Activated CD4-positive, CD25-positive, alpha-beta regulatory T cell treated with anti-CD3 and anti-CD28 coated beads, Interleukin-2, amount 50 U/mL, for 72 hours (primary cell): ENCODE measurements at places on chromosomes 1 and 21.

DNA sequence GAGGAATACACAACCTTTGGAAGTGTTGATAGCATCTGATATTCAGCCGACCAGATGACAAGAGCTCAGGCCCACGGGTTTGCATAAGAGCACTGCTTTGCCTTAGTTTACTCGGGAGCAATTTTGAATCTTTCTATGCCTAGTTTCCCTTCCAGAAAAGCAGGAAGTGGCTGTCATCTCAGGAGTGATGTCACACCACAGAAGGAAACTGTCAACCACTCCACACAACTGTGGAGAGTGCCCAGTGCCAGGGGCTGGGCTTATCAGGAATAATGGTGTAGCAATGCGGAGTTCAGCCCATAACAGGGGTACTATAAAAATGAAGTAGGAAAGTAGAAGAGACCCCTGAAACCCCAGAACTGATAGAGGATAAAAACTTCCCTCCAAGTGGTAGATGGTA is 28.4 kb downstream of the NTPCR start:
- DNase-seq, result no peak

GRCh38 chr1:61419657-61420056 is 305.3 kb downstream of the TM2D1 start:
- no peak for DNase-seq

GRCh38 chr21:45801129-45801964 is 157.8 kb downstream of the PCBP3 start:
- no peak for DNase-seq

DNA sequence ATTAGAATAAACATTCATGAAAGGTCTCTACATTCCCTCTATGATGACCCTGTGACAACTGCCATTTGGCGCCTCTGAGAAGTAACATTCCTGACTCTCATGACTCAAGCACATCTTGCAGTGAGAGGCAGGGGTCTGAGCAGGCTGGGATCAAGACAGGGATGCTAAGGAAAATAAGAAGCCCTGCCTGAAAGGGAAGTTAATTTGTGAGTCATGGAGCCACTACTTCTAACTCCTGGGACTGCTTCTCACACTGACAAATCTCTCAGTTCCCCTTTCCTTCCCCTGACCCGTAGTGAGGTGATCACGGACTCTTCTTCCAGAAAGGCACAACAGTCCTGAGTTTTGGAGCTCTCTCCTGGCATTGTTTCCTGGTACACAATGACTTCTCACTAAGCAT is 231.9 kb downstream of the TNR start:
- DNase-seq, result no peak

DNA sequence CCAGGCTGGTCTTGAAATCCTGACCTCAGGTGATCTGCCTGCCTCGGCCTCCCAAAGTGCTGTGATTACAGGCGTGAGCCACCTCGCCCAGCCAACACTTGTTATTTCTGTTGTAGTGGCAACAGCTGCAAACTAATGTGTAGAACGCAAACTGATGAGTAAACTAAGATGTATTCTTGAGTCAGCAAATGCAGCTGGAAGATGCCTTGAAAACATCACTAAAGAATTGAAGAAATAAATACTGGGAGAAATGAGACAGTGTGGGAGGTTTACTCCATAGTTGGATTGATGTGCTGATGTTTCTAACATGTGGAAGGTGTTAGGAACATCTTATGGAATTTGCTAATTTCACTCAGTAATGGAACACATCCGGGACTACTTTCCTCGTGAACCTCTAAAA is 61.3 kb upstream of the KCNE2 start:
- DNase-seq, result no peak

GRCh38 chr1:99811075-99811474 is 39.1 kb upstream of the AGL start:
- no peak for DNase-seq

GRCh38 chr1:182972829-182973228 is 19.9 kb upstream of the SHCBP1L start:
- no peak for DNase-seq

GRCh38 chr1:50700214-50700613 is 259.9 kb downstream of the FAF1 start:
- no peak for DNase-seq

GRCh38 chr1:19219451-19219850 is 9.4 kb upstream of the UBR4 start:
- no peak for DNase-seq

GRCh38 chr1:78142736-78143135 is 97.0 kb downstream of the GIPC2 start:
- no peak for DNase-seq

DNA sequence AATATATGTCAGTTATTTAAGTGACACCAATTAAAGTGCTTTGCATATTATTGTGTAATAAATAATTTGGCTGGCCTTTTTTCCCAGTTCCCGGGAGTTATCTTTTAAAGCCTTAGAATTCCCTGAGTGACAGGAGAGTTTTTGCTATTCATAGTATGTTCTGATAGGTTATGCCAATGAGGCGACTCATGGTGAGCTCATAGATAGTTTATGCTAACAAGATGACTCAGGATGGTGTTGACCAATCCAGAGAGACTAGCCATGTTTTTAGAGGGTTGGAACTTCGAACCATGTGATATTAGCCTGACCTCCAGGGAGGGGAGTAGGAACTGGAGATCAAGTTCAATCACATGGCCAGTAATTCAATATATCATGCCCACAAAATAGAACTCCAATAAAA is 310.8 kb downstream of the USP25 start:
- DNase-seq, result no peak

- DNase-seq, result no peak
Measured at GRCh38 chr21:18026359-18026758, 207.2 kb upstream of the C21orf91 start.

- no peak for DNase-seq
Measured at GRCh38 chr1:15155888-15156741, 2.6 kb downstream of the TMEM51 start.

GRCh38 chr1:160221089-160221488 is 15.9 kb downstream of the PEA15 start:
- DNase-seq, result no peak

GRCh38 chr1:52725903-52726264 is 369 bp upstream of the ZYG11B start:
- no peak for DNase-seq

DNA sequence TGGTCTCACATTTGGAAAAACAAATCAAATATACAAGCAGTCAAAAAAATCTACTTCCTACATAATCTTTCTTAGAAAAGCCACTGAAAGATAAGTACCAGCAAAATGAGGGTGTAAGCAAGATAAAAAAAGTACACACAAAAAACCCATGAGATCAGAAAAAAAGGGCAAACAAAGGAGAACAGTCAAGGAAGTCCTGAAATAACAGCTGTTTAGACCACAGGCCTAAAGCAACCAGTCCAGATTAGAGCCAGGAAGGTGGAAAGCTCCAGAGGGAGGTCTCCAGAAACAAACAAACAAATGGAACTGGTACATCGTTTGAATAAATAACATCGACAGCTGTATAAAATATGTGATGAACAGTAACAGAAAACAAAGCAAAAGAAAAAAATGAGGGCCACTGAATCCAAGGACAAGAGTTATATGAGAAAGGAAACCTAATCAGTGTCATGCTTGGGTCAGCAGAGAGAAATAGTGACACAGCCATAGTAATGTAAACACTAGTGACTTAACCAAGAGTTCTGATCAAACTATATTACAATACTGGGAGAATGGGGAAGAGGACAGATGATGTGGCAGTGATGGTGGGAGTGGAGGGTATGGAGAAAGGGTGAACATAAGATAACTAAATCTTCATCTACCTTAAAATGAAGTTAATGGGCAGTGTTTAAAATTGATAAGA is 67.5 kb downstream of the NVL start:
- DNase-seq, result no peak

- no peak for DNase-seq
Measured at GRCh38 chr1:147083919-147084272, 88.4 kb downstream of the PRKAB2 start.

DNA sequence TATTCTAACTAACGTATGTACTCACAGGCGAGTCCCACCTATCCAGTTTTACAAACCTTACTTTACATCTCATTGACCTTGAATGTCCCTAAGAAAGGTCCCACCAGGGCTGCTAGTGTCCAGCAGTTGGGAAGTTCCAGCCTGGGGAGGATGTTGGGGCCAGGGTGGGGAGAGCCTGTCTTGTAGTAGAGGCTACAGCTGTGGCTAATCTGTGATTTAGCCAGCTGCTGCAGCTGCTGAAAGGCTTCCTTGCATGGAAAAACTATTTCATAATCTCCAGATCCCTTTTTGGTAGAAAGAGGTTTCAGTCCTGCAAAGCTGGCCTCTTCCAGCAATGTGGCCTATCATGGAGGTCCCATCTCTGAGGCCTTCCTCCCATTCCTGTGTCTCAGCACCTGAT is 23.1 kb downstream of the TNN start:
- DNase-seq, result no peak

GRCh38 chr1:87905651-87906050 is 577.0 kb downstream of the LMO4 start:
- no peak for DNase-seq

DNA sequence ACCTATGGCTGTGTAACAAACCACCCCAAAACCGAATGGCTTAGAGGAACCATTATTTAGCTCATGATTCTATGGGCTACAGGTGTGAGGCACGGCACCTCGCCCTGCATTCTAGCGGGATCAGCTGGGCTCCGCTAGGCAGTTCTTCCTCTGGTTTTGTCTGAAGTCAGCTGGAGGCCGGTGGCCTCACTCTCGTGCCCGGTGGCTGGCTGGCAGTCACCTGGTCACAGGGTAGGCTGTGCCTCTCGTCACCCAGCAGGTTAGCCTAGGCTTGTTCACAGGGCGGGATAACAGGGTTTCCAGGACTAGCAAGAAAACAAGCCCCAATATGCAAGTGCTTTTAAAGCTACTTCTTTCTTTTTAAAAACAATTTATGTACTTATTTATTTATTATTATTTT is 16.3 kb upstream of the AGPAT3 start:
- no peak for DNase-seq

GRCh38 chr1:212981025-212981495 is 30.7 kb downstream of the VASH2 start:
- DNase-seq, result no peak

DNA sequence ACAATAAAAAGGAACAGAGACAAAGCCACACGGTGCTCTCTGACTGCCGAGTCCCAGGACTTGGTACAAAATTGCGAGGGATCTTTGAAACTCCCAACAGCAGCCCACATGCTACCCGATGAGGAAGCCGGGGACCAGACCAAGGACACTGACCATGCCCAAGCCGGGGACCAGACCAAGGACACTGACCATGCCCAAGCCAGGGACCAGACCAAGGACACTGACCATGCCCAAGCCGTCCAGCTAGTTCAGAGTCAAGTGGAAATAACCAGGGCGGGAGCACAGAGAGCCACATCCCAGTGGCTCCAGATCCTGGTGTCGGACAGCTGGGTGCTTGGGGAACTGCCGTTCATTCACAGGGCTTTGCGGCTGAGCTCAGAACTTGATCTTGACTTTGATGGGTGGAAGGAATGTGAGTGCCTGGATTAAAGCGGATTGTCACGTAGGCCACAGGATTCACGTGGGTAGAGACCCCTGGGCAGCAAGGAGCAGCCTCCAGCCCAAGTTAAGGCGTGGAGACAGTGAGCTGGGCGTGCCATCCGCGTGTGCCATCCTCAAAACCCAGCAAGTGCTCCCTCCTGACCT is 16.5 kb upstream of the TRAPPC10 start:
- DNase-seq, result no peak

DNA sequence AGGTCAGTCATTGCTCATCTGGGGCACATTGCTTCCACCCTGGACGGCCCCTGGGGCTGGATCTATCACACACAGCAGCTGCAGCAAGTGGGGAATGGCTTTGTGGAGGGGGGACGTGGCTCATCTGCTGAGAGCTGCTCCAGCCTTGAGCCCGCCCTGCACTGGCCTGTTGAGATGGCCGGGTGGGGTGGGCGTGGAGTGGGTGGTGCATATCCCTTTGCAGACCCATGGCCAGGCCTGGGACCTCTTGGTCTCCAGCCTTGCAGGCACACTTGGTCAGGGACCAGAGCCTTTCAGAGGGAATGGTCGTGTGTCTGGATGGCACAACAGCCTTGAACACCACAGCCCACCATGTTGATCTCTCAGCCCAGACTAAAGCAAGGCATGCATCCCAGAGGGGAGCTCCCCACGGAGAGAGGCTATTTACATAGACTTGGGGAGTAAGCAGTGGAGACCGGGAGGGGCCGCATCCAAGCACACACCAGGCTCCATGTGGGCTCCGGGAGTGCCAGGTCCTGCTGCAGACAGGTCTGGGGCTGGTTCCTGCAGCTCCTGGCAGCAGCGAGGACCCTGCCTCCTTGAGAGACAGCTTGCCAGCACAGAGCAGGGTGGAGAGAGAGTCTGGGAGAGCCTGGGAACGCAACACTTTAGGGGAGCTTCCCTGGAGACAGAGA is 52.8 kb upstream of the SELENON start:
- no peak for DNase-seq

DNA sequence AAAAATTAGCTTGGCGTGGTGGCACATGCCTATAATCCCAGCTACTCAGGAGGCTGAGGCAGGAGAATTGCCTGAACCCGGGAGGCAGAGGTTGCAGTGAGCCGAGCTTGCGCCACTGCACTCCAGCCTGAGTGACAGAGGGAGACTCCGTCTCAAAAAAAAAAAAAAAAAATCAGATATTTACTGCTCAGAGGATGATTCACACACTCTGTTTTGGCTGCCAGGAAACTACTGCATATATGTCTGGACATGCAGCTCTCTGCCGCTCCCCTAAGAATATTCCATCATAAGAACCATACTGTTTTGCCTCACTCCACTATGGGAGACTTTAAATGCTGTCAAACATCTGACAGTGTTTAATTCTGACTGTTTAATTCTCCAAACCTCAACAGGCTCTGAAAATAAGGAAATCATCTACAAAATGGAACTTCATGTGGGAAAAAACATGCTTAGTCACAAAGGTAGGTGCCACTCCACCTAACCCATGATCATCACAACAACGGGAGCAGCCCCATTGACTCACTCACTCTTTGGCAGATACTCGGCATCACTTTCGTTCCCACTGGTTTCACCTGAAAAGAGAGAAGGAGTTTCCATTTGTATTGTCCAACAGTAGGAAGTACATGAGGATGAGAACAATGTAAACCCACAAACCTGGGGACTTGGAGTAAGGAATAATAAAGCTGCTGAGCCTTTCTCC is 29.3 kb upstream of the BCAS2 start:
- DNase-seq, result no peak

DNA sequence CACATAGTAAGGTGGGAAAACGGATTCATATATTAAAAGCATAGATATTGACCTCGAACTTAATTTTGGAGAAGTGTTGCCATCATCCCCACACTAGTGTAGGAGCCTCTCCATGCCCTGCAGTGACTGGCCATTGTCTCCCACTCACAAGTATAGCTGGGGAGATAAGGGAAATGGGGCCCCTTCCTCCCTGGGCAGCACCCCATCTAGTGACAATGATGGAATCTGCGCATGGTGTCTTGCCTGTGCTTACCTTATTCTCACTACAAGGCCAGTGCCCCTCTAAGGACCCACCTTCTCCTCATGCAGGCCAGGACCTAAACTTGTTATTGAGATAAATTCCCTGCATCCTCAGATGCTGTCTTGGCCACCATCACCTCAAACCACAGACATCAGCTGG is 374.9 kb downstream of the NTNG1 start:
- no peak for DNase-seq

GRCh38 chr1:163406772-163407171 is 85.0 kb downstream of the NUF2 start:
- DNase-seq, result no peak

- no peak for DNase-seq
Measured at GRCh38 chr1:20785907-20786252, 1.2 kb downstream of the HP1BP3 start.

GRCh38 chr21:34807146-34807880 is 138.5 kb downstream of the CLIC6 start:
- peak; percentile 53 for DNase-seq

GRCh38 chr1:151834239-151834638 is 2.6 kb upstream of the RORC start:
- no peak for DNase-seq
